Activated CD4-positive, CD25-positive, alpha-beta regulatory T cell treated with anti-CD3 and anti-CD28 coated beads, Interleukin-2, amount 50 U/mL, for 24 hours (primary cell): ENCODE measurements at places on chromosomes 11 and 22.

DNA sequence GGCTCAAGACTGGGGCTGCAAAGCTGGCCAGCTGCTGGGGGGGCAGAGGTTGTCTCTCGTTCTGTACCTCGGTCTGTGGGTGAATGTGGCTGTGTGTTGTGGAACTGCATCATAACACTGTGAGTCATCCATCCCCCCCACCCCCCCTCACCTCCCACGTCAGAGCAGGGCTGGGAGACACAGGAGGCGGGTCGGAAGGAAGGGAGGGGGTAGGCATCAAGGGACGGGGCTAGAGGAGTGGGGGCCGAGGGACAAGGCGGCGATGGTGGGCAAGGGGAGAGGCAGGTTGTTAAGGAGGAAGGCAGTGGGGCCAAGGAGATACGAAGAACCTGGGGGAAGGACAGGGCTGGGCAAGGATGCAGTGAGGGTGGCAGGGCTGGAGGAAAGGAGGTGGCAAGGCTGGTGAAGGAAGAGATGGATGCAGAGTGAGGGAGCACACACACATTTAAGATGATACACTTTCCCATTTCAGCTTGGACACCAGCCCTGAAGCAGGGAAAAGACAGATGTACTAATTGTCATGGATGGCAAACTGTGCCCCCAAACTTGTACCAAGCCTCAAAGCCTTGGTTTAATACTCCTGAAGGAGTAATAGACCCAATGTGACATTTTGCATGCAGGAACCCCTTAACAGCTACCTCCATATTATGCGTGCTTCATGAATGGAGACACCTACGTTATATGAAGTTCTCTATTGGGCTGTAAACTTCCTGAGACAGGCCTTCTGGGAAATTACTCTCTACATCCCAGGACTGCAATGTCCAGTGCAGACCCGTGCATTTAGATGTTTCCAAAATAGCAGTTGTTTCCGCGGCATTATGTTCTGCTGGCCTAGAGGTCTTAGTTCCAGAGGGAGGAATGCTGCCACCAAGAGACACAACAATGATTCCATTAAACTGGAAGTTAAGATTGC lies at the start of gene YPEL4:
Gene YPEL4, minus strand, starts transcription at position 87 of the 913 bp plus-strand sequence. CDS start 2,805 bp downstream, outside the sequence.
- peak; percentile 70 for ATAC-seq

GRCh38 chr11:87726506-87726905 lies 448.7 kb downstream of the RAB38 start:
- no peak for ATAC-seq

DNA sequence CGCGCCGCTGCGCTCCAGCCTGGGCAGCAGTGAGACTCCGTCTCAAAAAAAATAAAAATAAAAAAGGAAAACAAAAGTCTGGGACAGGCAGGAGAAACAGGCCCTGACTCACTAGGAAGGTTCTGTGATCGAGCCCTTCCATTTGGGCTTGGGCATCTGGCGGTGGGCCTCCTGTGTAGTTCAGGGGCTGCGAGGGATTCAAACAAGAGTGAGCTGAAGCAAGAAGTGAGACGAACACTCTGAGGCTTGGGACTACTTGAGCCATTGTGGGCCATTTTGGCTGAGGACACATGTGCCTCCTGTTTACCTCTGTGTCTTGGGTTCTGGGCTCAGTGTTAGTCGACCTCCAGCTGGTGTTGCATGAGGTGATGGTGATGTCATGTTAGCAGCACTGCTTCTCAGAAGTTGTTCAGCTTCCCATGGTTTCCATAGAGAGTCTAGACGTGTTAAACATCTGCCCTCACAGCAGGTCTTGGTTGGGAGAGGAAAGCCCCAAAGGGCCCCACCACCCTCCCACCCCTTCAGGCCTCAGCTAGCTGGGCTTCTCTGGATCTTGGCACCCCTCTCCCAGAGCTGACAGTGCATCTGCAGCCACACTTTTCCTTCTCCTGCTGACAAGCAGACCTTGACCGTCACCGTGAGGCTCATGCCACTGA lies 57.8 kb downstream of the MED15 start:
- no peak for ATAC-seq

DNA sequence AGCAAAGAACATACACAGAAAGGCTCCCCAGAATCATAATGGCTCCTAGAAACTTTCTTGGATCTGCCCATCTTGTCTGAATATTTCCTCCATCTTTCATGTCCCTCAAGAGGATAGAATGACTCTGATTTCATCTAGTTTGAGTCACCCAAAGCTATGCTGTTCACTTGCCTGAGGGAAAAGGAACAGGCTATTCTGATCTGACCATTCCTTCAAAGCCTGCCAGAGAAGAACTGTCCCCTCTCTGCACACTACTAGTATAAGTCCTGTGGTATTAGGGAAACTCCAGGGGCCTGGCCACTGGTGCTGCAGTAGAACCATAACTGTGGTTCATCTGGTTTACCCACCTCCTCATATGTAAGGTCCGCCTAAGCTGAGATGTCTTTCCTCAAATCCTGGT lies 2.4 kb upstream of the PATE1 start:
- ATAC-seq: no peak

GRCh38 chr22:19383292-19383691 lies 48.2 kb downstream of the HIRA start:
- no peak for ATAC-seq

GRCh38 chr11:9594267-9595046 lies 21.0 kb downstream of the WEE1 start:
- no peak for ATAC-seq
